Stimulated activated CD4-positive, alpha-beta T cell treated with anti-CD3 and anti-CD28 coated beads, TNF-alpha, amount 100 ng/mL, for 4 hours (primary cell): ENCODE measurements at places on chromosomes 6 and 20.

GRCh38 chr20:10180651-10181235, 37.9 kb upstream of the SNAP25 start:
- DNase-seq: no peak

- no peak for DNase-seq
These were observed 42.9 kb downstream of the TXLNB start for GRCh38 chr6:139248911-139249310.

- DNase-seq: no peak
These were observed 109.3 kb upstream of the TAB2 start for GRCh38 chr6:149208134-149208601.

DNA sequence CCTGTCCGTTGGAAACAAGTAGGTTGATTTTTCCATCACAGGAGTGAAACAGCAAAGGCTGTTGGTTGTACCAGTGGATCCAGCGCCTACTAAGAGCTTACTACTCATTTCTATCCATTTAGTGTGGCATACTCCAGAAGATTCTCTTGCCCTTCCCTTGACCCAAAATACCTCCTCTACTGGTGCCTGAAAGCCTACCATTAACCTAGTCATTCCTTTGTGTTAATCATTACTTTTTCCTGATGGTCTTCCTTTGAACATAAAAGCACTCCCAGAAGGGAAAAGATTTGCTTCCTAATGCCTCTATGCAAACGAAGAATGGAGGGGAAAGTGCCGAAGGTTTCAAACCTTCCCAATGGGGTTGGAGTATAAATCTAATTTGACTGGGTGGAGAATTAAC, 123.3 kb downstream of the QRSL1 start:
- no peak for DNase-seq

DNA sequence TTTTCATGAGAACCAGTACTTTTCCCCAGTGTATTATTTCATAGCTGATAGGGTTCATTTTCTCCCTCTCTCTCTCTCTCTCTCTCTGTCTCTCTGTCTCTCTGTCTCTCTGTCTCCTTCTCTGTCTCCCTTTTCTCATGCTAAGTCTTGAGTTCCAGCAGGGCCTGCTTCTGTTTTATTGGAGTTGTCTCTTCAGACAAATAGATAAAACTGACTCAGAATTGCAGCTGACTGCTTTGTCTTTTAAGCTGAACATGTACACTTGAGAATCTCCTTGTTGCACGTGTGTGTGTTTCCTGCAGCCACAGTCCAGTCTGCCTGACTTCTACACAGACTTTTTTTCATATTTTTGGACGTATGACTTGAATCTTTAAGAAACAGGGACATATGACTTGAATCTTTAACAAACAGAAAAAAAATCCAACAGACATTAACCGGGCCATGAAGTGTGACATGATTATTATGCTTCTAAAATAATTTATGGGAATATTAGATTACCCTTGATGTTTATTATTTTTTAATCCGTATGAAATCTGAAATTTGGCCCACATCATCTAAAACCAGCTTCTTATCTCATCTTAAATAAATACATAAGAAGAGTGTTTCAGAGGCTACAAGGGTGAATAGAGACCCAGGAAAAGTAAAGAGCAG, 71.5 kb downstream of the JAG1 start:
- no peak for DNase-seq

- no peak for DNase-seq
These were observed 10.8 kb downstream of the ASXL1 start for GRCh38 chr20:32368925-32369324.
